G401 (cell line): ENCODE measurements at places on chromosomes 1 and 21. TPM values are rescaled to one million over a fixed set of nuclear protein-coding genes. Genes with fewer than 3 reads are reported as not detected.

- DNase-seq: no peak
These were observed 290.3 kb downstream of the CHRM3 start for GRCh38 chr1:239676522-239677273.

DNA sequence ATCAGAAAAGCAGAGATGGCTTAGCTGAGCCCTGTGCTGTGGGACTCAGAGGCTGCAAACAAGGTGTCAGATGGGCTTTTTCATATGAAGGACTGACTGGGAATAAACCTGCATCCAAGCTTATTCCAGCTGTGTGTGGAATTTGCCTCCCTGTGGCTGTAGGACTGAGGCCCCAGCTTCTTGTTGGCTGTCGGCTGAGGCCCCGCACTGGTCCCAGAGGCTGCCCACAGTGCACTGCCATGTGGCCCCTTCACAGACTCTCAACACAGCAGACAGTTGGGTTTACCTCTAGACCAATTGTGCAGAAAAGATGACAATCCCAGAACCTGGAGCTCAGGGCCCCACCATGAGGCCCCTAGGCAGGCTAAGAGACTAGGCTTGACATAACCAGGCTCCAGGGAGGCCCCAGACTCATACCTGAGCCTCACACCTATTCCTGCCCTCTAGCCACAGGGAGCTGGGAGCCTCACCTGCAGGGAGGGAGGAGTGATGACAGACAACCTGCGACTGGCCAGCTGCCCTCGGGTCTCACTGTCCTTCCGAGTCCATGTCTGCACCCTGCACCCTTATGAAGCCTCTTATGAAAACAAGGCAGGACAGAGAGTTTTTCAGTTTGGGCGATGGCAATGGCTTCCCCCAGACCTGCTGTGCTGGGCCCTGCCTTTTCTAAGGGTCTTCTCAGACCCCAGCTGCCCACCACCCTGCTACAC is 615.5 kb downstream of the NPHP4 start:
- no peak for DNase-seq

- DNase-seq: no peak
These were observed 8.4 kb upstream of the SLC19A1 start for GRCh38 chr21:45550522-45551210.

DNA sequence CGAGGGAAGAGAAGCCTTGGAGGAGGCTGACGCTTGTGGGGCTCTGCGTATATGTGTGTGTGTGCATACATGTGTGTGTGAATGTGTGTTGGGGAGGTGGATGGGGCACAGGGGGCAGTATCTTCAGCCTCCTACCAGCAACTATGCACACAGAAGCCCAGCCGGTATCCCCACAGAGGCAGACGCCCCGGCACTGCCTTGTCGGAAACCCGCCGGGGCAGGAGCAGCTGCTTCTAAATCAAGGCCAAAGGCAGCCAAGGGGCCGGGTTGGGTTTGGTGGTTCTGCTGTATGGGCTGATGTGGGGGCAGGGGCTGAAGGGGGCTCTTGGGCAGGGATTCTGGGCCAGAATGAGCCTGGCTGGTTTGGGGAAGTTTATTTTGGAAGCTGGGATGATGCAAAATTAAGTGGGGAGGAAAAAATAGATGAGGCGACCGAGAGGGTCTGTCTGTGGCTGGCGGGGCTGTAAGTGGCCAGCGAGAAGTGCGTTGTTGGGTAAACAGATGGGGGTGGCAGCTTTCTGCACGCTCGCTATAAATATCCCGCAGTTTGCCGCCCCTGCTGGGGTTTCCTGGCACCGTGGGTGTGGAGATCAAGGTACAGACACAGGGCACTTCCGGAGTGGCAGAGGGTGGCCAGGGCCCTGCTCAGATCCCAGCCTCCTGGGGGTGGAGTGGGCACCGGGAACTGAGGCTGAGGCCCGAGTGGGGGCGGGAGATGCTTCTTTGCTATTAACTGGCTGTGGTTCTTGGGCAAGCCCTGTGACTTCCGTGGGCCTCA is 11.0 kb upstream of the WNT4 start:
- DNase-seq: no peak

GRCh38 chr1:207049974-207050391 is 1.0 kb downstream of the YOD1 start:
- DNase-seq: peak; percentile 74

DNA sequence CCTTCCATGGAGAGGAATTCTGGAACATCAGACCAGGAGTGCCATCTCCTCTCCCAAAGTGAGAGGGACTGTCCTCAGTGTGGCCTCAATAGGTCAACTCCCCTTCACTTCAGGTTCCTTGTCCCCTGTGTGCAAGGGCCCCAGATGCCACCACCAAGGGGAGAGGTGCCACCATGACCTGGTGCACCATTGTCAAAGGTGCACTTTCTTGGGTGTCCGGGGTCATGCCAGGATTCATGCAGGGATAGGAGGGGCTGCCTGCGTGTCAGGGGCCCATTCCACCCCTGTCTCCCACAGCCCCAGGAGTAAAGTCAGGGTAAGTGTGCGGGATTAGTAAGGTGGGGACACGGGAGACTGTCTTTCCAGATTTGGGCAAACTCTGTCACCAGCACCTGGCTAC is 21.4 kb upstream of the EPHA2 start:
- DNase-seq: no peak

- no peak for DNase-seq
These were observed 26.1 kb downstream of the EGLN1 start for GRCh38 chr1:231395998-231396390.

GRCh38 chr1:172322219-172323061 is 98.0 kb upstream of the C1orf105 start:
- DNase-seq: peak; percentile 75

- no peak for DNase-seq
These were observed 24.5 kb upstream of the RGS1 start for GRCh38 chr1:192550922-192551534.

DNA sequence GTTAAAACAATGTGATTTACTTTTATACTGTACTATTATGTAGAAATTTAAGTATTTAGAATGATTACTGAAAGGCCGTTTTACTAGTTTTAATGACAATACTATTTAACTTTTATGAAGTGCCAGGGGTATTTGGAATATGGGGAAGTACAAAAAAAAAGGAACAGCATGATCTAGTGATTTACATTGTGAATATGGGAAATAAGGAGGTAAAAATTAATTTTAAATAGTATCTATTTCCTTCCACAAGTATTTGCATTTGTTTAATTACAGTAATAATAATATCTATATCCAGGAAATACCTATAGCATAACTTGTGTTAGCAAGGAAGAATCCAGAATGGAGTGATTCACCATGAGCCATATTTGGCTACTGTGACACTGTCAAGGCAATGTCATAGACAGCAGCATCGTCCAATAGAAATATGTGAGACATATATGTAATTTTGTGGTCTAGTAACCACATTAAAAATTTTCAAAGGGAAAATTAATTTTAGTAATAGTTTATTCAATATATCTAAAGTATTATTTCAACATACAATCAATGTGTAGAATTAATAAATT is 22.0 kb downstream of the CNST start:
- DNase-seq: no peak

The EFNA3 gene
- 3.3 and 5.1 TPM in 2 replicates for total RNA-seq

The ZZZ3 gene
- 20.7 and 39.8 TPM in 2 replicates for total RNA-seq
